Astrocyte of the spinal cord (primary cell): ENCODE measurements at places on chromosomes 3 and 15.

DNA sequence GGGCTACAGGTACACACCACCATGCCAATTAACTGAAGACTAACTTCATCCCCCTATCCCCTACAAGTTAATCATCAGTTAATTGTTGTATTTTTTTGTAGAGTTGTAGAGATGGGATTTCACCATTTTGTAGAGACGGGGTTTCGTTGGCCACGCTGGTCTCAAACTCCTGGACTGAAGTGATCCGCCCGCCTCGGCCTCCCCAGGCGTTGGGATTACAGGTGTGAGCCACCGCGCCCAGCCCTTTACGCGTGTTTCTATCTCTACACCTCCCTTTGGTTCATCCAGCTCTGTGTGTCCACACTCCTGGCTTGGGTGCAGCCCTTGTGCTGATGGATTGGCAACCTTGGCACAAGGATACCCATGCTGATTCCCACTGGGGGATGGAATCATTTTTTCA lies 258.8 kb downstream of the FAM43A start:
- no peak for DNase-seq

- no peak for DNase-seq
These were observed 32.9 kb upstream of the IFT57 start for GRCh38 chr3:108255131-108255530.

- DNase-seq: no peak
These were observed 75.9 kb upstream of the CTDSPL start for GRCh38 chr3:37785736-37786135.

DNA sequence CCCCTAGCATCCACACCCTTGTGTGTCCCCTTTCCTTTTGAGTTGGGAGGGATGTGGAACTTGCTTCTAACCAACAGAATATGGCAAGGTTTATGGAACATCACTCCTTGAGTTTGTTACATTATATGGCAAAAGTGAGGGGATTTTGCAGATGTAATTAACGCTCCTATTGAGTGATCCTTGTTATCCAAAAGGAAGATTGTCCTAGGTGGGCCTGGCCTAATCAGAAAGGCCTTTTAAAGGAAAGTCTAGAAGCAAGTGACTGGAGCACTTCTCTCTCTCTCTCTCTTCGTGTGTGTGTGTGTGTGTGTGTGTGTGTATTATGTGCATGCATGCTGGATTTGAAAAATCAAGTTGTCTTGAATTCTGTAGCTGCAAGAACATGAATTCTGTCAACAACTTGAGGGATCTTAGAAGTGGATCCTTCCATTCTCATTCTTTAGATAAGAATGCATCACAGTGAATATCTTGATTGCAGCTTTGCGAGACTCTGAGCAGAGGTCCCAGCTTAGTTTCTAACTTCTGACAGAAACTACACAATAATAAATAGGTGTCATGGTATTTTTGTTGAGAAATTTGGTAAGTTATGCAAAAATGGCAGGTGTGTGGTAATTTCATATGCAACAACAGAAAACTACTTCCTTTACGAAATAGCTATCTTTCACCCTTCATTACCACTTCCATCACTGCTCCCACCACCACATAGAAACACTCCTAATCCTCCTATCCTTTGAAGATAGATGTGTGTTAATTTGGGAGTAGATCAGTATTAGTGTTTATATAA lies 360.9 kb upstream of the CBLB start:
- no peak for DNase-seq

DNA sequence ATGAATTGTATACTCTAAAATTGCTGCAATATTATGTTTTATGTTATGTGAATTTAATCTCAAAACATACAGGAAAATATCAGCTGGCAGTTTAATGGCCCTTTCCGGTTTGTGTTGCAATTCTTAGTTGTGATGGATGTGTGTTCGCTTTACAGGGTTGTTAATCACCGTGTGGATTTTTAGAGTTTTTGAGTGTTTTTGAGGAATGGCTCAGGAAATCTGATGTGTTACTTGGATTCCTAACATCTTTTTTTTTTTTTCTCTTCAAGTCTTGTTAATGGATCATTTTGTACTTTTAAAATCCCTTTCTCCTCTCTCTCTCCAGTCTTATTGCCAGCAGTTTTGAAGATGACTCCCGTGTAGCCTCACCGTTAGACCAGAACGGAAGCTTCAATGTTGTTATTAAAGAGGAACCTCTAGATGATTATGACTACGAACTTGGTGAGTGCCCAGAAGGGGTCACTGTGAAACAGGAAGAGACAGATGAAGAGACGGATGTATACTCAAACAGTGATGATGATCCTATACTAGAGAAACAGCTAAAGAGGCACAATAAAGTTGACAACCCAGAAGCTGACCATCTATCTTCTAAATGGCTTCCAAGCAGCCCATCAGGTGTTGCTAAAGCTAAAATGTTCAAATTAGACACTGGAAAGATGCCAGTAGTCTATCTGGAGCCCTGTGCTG lies 35.7 kb downstream of the MGA start:
- DNase-seq: peak; percentile 42

DNA sequence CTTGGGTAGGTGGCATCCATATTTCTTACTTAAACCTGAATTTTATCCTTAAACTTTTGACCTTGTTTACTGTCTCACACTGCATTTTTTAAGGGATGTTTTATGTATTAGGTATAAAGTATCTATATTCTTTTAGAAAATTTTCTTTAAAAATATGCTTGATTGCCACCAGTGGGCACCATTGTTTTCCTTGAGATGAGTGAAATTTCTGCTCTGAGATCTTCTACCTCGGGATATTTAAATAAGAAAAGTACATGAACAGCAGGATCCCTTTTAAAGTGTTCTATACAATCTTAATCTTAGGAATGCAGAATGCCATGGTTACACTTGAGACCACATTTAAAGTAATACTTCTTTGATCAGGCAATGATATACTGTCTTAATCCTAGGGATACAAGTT lies 108.7 kb downstream of the SLMAP start:
- peak; percentile 58 for DNase-seq

- DNase-seq: peak; percentile 32
These were observed 133.8 kb upstream of the GMNC start for GRCh38 chr3:190996181-190996775.

GRCh38 chr3:13057282-13058040 lies 15.8 kb downstream of the IQSEC1 start:
- DNase-seq: no peak

DNA sequence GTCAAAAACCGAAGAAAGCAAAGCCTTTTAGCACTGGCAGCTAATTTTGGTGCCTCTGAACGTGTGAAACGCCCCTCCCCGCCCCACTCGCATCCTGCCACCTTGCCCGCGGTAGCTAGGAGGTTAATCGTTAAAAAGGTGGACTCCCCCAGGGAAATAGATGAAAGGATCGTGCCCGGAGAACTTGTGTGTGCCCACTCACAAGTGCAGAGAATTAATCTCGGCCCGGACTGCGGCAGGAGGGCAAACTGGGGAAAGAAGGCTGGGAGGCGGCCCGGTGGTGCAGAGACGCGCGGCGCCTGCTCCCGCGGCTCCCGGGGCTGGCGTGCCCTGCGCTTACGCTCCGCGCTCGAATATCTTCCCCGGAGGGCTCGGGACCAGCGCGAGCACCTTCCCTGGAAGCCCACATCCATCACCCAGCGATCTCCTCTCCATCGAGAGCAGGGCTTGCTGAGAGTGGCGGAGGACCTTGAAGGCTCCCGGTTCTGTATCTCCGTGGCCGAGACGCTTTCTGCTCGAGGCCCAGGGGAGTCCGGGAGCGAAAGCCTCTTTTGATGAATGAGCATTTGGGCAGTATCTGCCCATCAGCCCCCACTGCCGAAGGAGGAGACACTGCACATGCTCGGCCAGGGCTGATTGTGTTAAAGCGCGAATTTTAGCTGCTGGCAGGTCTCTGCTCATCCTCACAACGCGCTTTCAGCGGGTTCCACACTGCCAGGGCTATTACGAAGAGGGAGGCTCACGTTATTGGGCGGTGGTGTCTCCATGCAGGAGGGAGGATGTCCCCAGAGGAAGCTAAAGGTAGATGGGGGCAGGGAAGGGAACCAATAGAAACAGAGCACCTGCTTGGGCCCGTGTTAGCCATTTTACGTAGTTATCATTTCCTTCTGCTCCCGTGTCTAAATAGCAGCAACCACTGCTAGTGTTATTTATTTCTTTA lies 1.3 kb upstream of the SPTSSB start:
- DNase-seq: peak; percentile 8

GRCh38 chr3:141690431-141691072 lies 47.5 kb upstream of the RNF7 start:
- no peak for DNase-seq

DNA sequence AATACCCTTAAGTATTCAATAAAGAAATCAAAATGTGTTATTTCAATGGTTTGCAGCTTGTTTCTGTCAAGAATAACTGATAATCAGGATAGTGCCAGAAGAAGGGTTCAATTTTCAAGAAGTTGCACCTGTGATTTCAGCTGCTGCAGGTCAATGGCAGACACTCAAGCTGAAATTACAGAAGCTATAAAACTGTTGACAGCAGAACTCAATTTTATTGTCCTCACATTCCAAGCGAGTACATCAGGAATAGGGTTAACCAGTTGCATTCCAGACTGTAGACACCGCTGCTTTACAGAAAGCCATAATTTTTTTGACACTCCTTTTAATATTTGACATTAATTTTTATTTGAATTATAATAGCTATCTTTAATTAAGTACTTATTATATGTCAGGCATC lies 364.1 kb downstream of the CGGBP1 start:
- DNase-seq: no peak

GRCh38 chr3:194866236-194866635 lies 180.6 kb downstream of the FAM43A start:
- no peak for DNase-seq

- peak; percentile 15 for DNase-seq
These were observed 46.9 kb downstream of the CHRD start for GRCh38 chr3:184426691-184427141.

GRCh38 chr15:101425787-101426365 lies 63.6 kb downstream of the PCSK6 start:
- DNase-seq: no peak

DNA sequence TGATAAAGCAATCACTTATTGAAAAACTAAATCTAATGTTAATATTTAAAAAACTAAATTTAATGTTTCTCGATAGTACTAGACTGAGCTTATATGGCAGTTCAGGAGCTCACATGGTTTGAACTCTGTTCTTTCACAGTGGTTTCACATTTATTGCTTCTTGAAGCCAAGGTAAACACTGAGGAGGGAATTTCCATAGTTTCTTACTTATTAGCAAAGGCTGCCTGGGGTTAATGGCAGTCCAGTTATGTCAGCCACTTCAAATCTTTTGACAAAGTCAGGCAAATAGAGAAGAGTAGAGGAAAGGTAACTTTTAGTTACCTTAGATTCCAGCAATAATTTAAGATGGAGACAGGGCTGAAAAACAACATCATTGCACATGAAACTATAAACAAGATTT lies 831.5 kb downstream of the ROBO2 start:
- DNase-seq: peak; percentile 5

DNA sequence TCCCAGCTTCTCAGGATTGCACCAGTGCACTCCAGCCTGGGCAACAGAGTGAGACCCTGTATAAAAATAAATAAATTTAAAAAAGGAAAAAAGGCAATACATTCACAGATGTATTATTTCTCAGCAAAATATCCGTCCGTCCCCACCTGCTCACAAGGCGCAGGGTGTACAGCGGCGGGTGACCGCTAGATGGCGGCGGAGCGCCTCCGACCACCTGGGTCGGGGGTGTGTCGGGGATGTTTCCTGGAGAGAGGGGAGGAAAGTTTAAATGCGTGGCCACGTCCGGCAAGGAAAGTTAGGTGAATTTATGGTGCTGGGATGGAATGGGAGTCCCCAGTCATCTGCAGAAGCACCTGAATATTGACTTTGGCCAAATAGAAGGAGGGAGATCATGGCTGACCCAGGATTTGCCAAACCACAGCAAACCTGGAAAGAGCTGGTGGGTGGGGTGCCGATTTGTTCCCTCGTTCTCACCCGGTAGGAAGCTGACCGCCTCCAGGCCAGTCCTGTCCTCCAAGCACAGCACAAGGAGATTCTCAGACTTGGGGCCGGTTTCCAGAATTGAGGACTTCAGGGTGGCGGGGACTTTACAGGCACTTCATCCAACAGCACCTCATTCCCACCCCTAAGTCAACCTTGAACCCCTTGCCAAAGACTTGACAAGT lies 88.3 kb downstream of the TMEM266 start:
- peak; percentile 18 for DNase-seq

DNA sequence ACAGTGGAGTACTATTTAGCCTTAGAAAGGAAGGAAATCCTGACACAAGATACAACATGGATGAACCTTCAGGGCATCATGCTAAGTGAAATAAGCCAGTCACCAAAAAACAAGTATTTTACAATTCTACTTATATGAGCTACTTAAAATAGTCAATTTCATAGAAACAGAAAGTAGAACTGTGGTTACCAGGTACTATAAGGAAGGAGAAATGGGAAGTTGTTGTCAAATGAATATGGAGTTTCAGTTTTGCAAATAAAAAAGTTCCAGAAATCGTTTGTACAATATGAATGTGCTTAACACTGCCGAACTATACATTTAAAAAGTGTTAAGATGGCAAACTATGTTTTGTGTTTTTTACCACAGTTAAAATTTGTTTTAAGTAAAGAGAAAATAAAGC lies 26.8 kb downstream of the TRANK1 start:
- DNase-seq: no peak

GRCh38 chr3:52153389-52154096 lies 680 bp downstream of the POC1A start:
- DNase-seq: no peak

- no peak for DNase-seq
These were observed 611.2 kb upstream of the ARPP21 start for GRCh38 chr3:35028157-35028556.

DNA sequence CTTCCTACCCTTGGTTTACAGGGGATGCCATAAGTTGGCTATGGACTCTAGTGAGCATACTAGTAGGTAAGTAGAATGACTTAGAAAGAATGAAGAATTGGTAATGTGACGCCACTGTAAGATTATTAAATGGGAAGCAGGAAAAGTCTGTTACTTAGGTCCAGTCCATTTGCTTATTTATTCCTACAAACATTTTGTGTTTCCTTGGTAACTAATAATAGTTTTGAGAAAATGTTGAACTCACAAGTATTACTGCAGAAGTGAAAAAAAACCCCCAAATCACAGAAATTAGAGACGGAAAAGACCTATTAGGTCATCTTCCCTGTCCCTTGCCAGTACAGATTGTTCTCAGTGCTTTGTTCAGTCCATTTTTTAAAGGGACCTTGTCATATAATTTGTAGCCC lies 63.5 kb downstream of the CMSS1 start:
- DNase-seq: peak; percentile 31

GRCh38 chr3:52912885-52913731 lies 15.8 kb upstream of the STIMATE start:
- no peak for DNase-seq

- DNase-seq: no peak
These were observed 56.1 kb downstream of the SYN2 start for GRCh38 chr3:12060139-12060845.
